ENCODE measurements at places on chromosomes 16 and 17. TPM values are rescaled to one million over a fixed set of nuclear protein-coding genes. Genes with fewer than 3 reads are reported as not detected.

ANTKMT gene
- polyA plus RNA-seq, result 4.5 TPM

SLC13A5 gene
- not detected for polyA plus RNA-seq

SLC38A8 gene
- not detected for polyA plus RNA-seq

ABCC12 gene
- polyA plus RNA-seq, result not detected

FGF11 gene
- polyA plus RNA-seq, result 0.43 TPM

ADAMTS18 gene
- polyA plus RNA-seq, result not detected

TBX21 gene
- polyA plus RNA-seq, result not detected

DNAH2 gene
- 0.06 TPM for polyA plus RNA-seq

STX1B gene
- 4.2 TPM for polyA plus RNA-seq

RAB11FIP4 gene
- polyA plus RNA-seq, result 0.14 TPM

SLC16A3 gene
- 71.0 TPM for polyA plus RNA-seq

MMP28 gene
- 1.1 TPM for polyA plus RNA-seq

PLCG2 gene
- 0.27 TPM for polyA plus RNA-seq

RAB37 gene
- polyA plus RNA-seq, result 0.08 TPM

PSKH1 gene
- polyA plus RNA-seq, result 14.2 TPM

TBC1D3 gene
- polyA plus RNA-seq, result not detected

FAM234A gene
- 64.8 TPM for polyA plus RNA-seq

CRYBA1 gene
- polyA plus RNA-seq, result not detected

CACNG5 gene
- polyA plus RNA-seq, result not detected

MYH8 gene
- polyA plus RNA-seq, result not detected

DUSP14 gene
- polyA plus RNA-seq, result 153 TPM

NTN1 gene
- polyA plus RNA-seq, result 0.15 TPM

ODF4 gene
- polyA plus RNA-seq, result not detected

FOXF1 gene
- 14.0 TPM for polyA plus RNA-seq

PLK1 gene
- polyA plus RNA-seq, result 16.2 TPM

HES7 gene
- polyA plus RNA-seq, result not detected

LITAFD gene
- polyA plus RNA-seq, result not detected

INCA1 gene
- 0.38 TPM for polyA plus RNA-seq

NR1D1 gene
- 3.3 TPM for polyA plus RNA-seq

GAS2L2 gene
- polyA plus RNA-seq, result not detected

DOC2B gene
- polyA plus RNA-seq, result not detected

OR3A3 gene
- polyA plus RNA-seq, result not detected

BIRC5 gene
- polyA plus RNA-seq, result 11.1 TPM

KRT24 gene
- polyA plus RNA-seq, result not detected

P2RX1 gene
- polyA plus RNA-seq, result not detected

DNAI2 gene
- polyA plus RNA-seq, result not detected
